Left kidney (tissue), 8 donors: ENCODE measurements at places on chromosomes 6 and 20. TPM values are rescaled to one million over a fixed set of nuclear protein-coding genes. Genes with fewer than 3 reads are reported as not detected.

DNA sequence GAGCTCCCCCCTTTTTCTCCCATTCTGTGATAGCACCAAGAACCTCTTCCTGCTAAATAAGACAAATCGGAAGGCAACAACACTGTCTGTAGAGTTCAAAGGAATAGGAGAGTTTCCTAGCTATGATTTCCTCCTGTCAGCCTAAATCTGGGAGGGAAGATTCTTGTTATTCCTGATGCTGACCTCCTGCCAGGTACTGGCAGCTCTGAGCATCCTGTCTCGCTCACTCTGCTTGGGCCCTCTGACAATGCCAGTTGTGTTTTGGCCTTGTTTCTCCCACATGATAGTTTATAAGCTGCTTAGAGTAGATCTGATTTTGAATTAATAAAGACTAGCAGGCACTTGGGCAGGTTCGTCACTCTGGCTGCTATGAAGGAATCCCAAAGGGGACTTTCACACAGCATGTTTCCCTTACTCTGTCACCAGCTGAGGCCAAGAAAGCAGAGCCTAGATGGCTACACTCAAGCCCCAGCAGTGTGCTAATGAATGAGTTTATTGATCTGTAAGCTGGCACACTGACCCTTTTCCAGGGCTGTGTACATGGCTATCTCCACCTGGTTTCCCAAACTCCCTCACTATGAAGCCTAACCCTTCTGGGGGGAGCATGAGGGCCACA lies 52.3 kb downstream of the UQCC1 start:
- no peak for DNase-seq

DNA sequence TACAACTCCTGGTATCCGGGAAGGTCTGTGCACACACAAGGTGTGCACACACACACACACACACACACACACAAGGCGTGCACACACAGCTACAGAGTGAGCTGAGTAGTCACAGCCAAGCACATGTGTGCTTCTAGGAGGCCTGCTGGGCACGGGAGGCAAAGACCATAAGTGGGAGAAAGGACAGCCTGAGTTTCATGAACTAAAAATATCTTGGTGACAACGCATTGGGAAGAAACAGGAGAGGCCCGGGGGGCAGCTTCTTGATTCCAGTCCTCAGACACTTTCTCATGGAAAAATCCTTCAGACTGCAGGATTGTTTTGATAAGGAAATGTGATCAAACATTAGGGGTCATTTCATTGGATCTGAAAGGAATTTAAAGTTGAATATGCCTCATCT lies 2.6 kb downstream of the TRAF3IP2 start:
- peak; percentile 64 for DNase-seq

- no peak for DNase-seq
Measured at GRCh38 chr6:52972989-52973388, 22.1 kb downstream of the GSTA4 start.

GRCh38 chr20:13525225-13525940 lies 113.3 kb downstream of the TASP1 start:
- DNase-seq: no peak

DNA sequence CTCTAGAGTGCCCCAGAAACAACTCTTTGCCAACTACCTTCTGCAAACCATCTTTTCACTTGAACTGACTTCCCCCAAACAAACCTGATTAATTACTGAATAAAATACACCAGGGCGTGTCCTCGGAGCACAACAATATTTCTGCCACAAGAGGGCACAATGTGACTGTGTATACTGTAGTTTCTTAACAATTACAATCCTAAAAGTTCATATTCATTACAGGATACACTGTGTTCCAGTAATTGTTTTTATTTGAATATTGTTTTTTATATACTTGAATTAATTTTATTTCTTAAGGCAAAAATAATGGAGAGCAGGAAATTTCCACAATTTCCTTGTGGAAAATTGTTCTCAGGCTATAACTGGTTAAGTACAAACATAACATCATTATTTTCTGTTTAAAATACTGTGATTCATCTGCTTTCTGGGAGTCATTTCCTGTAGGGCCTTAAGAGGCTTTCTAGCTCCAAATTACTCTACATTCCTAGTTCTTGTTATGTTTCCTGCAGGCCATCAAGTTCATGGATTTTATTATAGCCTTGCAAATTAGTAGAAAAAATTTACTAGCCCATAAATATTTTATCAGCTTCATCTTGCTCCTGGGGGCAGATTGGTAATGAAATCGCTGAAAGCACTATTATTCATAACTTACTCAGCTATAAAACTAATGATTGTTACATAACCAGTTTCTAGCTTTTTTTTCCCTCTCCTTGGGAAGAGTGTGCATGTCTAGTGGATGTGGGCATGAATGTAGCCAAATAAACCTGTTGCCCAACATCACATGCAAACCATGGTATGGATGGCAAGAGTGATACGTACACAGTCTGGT lies 51.9 kb upstream of the SLC22A16 start:
- peak; percentile 83 for DNase-seq

DNA sequence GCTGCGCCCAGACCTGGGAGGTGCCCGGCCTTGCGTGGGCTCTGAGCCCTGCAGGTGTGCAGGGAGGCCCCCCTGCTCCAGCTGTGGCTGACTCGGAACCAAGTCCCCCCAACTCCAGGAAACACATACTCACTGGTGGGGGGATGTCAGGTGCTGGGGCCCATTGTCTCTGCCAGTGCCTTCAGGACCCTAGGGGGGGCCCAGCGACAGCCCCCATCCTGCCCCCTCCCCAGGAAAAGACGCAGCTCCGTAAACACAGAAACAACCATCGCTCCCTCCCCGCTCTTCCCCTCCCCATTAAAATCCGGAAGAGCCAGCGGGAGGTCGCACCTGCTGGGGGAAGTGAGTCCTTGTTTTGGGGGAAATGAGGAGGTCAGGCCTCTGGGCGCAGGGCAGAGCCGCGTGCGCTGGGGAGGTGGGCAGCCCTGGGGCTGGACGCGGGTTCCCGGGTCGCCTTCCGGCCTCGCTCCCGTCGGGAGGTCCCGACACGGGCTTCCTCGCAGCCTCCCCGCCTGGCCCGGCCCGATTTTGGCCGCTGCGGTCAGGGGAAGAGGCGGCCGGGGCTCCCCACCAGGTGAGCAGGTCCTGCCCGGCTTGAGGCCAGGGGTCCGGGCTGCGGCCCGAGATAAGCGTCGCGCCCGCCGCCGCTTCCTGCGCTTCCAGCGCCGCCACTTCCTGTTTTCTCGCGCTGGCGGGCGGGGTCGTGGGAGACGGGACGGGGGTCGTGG lies 6.2 kb downstream of the C20orf204 start:
- no peak for DNase-seq

GRCh38 chr20:63664861-63665594 lies 6.9 kb downstream of the RTEL1 start:
- no peak for DNase-seq

DNA sequence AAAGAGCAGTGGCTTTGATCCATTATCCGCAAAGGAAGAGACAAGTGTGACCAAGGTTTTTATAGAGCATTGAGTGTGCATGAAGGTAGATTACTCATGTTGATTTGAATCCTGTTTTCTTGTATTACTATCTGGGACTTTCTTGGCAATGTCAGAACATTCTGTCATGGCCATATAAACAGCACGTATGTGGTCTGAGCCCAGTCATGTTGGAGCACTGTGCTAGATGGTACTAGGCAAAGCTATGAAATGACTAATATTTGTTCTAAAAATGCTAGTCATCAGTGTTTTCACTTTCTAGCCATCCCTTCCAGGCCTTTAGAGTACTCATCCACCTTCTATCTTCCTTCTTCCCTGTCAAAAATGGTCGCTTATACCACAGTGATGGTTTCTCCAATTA lies 278.6 kb upstream of the FLRT3 start:
- DNase-seq: no peak

DNA sequence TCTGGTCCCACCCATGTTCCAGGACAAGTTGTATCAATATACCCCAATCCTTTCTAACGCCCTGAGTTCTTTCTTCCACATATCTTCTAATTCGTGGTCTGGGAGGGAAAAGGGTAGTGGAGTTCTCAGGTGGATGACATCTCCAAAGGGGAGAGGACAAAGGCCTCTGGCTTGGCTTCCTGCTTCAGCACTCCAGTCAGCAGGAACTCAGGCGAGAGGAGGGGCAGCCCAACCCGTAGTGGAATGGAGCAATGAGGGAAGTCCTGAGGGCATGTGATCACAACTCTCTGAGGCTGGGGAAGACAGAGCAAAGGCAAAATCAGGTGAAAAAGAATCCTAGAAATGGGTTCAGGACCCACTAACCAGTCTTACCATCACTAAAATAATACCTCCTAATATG lies 9.6 kb upstream of the NRM start:
- no peak for DNase-seq

GRCh38 chr6:13681305-13682061 lies 30.2 kb downstream of the RANBP9 start:
- no peak for DNase-seq

DNA sequence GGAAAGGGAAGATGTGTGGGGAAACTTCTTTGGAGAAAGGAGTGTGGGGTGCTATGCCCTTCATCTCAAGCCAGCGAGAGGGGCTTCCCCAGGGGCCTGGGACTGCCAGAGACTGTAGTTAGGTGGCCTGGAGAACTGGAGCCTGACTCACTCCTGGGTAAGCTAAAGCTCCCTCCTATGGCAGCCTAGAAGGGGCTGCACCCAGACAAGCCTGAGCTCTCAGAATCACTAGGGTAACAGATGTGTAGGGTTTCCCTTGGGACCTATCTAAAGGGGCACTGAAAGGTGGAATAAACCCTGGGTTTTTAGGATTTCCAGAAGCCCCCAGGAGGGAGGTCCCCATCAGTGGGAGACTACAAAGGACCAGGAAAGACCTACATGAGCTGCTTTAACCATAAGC lies 1.6 kb upstream of the ARMC2 start:
- DNase-seq: no peak

- DNase-seq: no peak
Measured at GRCh38 chr6:26232940-26233648, 131.9 kb upstream of the BTN3A2 start.

- no peak for DNase-seq
Measured at GRCh38 chr20:32479697-32480171, 105.4 kb downstream of the NOL4L start.

- DNase-seq: no peak
Measured at GRCh38 chr20:50141018-50141675, 12.4 kb downstream of the PEDS1 start.

- DNase-seq: no peak
Measured at GRCh38 chr6:21438986-21439352, 154.6 kb upstream of the SOX4 start.

GRCh38 chr20:61849822-61850221 lies 215.9 kb downstream of the TAF4 start:
- DNase-seq: no peak

DNA sequence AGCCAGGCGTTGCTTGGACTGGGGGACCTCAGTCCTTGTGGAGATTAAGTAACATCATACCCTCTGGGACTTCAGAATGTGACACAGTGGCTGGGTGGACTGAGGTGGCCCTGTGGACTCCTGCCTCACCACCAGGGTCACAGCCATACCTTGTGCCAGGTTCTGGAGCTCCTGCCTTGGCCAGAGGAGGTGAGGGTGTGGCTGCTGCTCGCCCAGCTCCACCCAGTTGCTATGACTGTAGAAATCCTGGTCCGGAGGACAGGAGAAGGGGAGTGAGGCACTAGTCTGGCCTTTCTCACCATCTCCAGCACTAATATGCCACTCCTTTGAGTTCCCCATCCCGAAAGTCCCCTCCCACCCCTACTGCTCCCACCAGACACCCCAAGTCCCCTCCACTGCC lies 1.9 kb downstream of the VWA7 start:
- DNase-seq: no peak

DNA sequence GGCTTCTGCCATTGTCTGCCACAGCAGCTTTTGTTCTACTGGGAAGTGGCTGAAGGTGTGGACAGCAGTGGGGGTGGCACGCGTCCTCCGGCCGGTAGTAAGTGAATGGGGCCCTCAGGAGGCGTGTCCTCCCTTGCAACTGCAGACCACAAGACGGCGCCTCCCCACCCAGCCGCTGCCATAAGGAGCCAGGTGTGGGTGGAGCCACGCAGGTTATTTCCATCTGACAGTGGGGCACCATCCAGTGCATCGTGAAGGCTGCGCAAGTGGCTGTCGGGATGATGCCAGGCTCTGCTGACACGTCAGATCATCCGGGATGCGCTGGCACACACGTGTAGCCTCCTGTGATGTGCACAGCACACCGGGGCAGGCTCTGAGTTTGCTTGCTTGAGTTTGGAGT lies 379.7 kb downstream of the CDH4 start:
- no peak for DNase-seq

DNA sequence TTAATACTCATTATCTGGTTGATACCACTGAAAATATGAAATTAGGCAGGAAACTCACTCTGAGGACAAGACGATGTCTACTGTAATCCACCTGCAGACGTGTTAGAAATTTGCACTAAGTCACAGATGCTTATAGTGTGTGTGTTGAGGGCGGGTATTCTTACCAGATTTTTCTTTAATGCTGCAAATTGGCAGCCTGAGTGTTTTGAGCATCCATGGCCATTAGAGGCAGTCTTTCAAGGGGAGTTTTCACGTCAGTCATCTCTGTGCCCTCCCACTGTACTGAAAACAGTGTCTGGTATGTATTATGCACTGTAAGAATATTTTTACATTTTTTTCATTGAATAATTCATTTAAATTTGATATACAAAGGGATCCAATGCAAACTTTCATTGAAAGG lies 266.5 kb upstream of the QKI start:
- DNase-seq: no peak

DNA sequence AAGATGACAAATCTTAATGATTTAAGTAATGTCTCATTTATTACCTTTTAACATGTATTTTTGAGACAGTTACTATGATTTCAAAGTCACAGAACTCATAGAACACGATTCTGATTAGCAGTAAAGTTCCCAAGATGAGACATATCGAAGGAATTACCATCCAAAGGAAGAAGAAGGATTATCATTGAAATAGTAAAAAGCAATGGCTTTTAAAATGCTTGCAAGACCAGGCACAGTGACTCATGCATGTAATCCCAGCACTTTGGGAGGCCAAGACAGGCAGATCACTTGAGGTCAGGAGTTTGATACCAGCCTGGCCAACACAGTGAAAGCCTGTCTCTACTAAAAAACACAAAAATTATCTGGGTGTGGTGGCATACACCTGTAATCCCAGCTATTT lies 219.2 kb downstream of the KHDC1L start:
- DNase-seq: no peak

- no peak for DNase-seq
Measured at GRCh38 chr6:5367510-5367909, 106.2 kb downstream of the FARS2 start.

Gene OPRM1
- 0.08 TPM for polyA plus RNA-seq

Gene BMP2
- polyA plus RNA-seq: 19.4 TPM

Gene B3GAT2
- polyA plus RNA-seq: 1.7 TPM

Gene VSX1
- not detected for polyA plus RNA-seq

Gene GRM1
- 0.18 TPM for polyA plus RNA-seq

Gene TMEM14B
- polyA plus RNA-seq: 111 TPM

Gene CHRNA4
- polyA plus RNA-seq: 13.3 TPM

Gene RNF182
- polyA plus RNA-seq: 2.8 TPM

Gene NHSL1
- polyA plus RNA-seq: 16.1 TPM

Gene KCNB1
- 0.85 TPM for polyA plus RNA-seq

Gene STK38
- 63.9 TPM for polyA plus RNA-seq

Gene TBXT
- polyA plus RNA-seq: not detected

Gene SLC22A23
- polyA plus RNA-seq: 12.8 TPM

Gene CD93
- 37.9 TPM for polyA plus RNA-seq

Gene RNF144B
- 20.5 TPM for polyA plus RNA-seq

Gene JAG1
- 213 TPM for polyA plus RNA-seq
